Hematopoietic multipotent progenitor cell treated with erythropoietin and hydrocortisone succinate and interleukin-3 and kit ligand, for 8 days (in vitro differentiated cells): ENCODE measurements at places on chromosomes 7 and 10.

DNA sequence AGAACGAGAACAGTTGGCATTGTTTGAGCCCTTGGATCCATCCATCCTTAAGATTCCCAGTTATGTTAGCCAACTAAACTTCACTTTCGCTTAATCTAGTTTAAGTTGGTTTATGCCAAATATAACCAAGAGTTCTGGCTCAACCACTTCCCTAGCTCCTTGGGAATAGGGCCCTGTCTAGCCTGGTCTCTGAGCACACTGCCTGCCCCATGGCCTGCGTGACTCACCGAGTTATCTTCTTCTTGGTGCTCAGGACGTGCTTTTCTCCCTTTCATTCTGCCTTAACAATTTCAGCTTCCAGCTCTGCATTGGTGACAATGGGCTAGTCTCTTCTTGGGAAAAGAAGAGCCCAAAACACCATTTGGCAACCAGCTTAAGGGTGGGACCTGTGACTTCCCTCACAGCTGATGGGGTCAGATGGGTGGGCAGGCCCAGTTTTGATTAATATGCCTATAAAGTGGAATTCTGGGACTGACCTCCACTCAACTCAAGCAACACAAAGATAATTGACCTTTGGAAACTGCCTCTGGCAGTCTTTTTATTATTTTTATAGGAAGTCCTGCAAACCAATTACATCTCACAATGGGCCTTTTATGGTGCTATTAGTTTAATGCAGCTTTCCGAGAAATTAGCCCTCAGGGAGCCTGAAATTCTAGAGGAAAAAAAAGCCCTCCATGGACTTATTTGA, 126.4 kb downstream of the CFAP58 start:
- DNase-seq = no peak

DNA sequence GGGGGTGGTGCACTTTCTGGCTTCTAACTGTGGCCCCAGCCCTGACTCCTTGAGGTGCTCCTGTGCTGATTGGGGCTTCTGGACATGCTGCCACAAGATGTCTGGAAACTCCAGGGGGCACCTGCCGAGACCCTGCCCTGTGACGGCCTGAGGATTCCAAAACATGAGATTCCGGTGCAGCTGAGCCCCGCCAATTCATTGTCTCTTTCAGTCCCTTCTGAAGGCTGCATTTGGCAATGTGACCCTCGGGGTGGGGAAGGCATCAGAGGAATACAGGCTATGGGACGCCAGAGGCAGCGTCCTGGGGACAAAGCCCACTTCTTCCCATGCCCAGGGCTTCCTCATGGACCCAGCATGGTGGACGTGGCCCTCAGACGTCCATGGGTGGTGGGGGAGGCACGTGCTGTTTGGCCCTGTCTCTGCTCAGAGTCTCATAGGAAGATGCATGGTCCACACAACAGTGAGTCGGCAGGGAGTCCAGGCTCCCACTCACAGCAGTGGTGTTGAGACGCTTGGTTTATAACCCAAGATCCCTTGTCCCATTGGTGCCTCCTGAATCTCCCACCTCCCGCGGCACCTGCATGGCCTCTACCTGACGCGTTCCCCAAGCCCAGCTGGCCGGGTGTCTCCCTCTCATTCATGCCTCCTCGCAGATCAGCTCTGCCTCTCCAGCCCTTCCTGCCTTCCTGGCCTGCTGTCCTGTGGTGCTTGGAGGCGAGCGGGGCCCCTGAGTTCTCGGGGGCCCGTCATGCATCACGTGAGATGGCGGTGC, 129.9 kb downstream of the WDR37 start:
- DNase-seq = no peak

GRCh38 chr7:85186521-85187241, at the start of gene SEMA3D:
Gene SEMA3D, minus strand, starts transcription at chr7:85187056. Its CDS starts 65,165 bp downstream, at chr7:85121891.
- DNase-seq = peak; percentile 20

GRCh38 chr7:103912891-103913605, 76.4 kb downstream of the RELN start:
- DNase-seq = no peak

DNA sequence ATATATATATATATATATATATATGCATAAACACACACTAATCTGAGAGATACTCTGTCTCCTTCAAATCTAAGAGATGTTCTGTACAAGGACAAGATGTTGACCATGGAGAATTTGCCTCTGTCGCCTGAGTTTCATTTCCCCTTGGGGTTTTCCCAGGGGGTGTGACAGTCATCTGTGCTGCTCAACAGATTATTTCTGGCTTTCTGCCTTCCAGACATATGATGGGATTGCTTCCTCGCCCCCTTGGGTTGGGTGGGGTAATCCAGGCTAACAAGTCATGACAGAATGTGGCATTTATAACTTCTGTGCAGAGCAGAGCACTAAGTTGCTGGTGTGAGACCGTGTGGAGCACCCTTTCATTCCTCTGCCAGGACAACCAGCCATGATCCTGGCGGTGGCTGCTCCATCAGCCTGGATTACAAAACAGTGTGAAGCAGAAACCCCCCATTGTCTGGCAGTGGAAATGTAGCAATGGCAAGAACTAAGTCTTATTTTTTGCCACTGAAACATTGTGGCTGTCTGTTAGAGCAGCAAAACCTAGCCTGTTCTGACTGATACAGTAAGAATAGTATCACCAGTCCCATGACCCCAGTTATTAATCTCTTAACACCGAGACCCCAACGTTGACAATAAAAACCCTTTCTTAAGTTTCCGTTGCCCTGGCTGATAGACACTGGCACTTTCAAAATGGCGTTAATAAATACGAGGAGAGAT, 13.7 kb upstream of the USP6NL start:
- DNase-seq = no peak

DNA sequence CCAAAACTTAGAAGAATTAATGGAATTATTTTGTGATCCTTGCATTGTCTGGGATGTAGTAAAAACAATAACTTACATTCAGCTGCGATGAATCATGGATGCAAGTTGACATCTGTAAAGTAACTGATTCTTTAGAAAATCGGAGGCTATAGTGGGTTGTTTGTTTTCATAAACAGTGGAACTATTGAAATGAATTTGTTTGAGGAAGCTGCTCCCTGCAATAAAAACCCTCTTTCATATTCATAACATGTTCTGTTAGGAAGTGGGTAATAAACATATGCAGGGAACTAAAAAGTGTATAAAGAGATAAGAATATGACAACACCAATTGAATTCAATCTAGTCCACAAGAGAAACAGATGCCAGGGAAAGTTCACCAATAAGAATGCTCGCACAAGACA, 53.6 kb downstream of the AGMO start:
- no peak for DNase-seq
